Neural progenitor cell (in vitro differentiated cells): ENCODE measurements at places on chromosomes 7 and 10. TPM values are rescaled to one million over a fixed set of nuclear protein-coding genes. Genes with fewer than 3 reads are reported as not detected.
A peak's percentile ranks its signal among the peaks of the same experiment; 100 is the strongest.

GRCh38 chr7:70726951-70727378 lies 405.0 kb upstream of the GALNT17 start:
- no peak for DNase-seq

GRCh38 chr10:96450529-96451207 lies 63.1 kb downstream of the TLL2 start:
- peak; percentile 82 for DNase-seq

DNA sequence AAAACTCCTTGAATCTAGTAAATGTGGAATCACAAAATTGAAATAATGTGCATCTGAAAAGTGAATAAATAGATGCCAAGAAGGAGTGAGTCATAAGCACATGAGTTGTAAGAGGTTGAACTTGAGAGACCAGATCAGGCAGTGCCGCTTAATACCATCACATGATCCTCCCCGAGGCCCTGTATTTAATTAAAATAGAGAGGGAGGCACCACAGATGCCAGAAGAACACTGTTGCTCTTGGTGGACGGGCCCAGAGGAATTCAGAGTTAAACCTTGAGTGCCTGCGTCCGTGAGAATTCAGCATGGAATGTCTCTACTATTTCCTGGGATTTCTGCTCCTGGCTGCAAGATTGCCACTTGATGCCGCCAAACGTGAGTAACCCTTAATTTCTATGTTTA lies at the start of gene GPNMB:
TSS of gene GPNMB (plus strand) at position 221 of the 400 bp plus-strand sequence. CDS start at position 304, 83 bp downstream.
- DNase-seq, result no peak

DNA sequence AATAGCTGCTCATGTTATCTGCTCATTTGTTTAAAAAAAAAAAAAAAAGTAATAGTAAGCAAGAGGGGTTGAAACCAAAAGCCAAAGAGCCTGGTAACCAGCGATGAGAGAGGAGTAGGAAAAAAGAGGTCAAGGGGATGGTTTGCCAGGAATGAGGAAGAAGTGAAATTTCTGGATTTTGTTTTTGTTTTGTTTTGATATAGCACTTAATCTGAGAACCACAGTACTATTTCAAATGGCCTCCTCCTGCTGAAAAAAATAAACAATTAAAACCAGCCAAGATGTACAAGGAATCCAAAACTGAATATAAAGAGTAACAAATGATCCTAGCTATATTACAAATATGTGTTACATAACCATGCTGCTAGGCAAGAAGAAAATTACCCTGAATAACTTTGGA lies 213.1 kb downstream of the FGFR2 start:
- DNase-seq, result no peak

- DNase-seq, result no peak
Observed at GRCh38 chr10:127149501-127150081, 46.8 kb downstream of the INSYN2A start.

Gene NOC3L
- total RNA-seq, result 31.0 and 49.2 TPM in 2 replicates

Gene PTPN20
- not detected in 2 replicates for total RNA-seq
